CD14-positive monocyte (primary cell): ENCODE measurements at places on chromosomes 12 and 14.

DNA sequence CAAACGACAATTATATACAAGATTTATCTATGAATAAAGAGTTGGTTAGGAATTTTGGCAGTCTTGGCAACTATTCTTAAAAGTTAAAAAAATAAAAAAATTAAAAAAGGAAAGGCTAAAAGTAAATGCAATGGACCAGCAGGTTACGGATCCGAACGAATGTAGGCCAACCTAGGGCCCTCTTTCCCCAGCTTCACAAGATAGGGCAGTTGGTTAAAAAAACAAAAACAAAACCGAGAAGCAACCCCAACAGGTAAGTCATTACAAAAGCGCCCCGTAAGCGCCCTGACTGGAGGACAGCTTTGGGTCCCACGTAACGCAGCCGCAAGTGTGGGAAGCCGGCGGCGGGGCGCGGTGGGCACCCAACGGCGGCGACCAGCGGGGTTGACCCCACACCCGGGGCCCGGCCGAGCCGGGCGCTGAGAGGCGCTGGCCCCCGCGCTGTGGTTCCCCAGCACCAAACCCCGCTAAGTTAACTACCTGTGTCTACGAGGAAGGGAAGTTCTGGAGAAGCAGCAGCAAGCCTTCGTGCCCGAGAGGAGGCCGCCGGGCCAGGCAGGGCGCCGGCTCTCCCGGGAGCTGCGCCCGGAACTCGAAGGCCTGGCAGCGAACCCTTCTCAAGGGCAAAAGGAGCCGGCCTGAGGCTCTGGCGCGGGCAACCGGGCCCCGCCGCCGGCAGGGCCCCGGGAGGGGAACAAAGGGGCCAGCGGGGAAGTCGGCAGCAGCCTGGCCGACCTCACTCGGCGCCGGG is 882 bp downstream of the HECTD1 start:
- peak; percentile 30 for DNase-seq

DNA sequence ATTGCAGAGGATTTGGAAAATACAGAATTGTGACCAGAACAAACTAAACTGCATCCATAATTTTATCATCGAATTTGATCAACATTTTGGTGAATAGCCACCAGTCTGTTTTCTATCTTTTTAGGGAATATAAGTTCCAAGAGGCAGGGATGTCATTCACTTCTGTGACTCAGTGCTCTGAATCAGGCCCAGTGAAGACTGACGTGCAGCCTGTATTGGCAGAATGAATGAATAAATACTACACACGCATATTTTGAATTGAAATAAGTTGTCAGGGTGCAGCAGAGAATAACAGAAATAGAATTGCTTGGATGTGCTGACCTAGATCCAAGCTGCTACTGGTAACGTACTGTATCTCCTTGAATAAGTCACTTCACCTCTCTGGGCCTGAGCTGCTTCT is 1.3 kb upstream of the EMP1 start:
- no peak for DNase-seq

DNA sequence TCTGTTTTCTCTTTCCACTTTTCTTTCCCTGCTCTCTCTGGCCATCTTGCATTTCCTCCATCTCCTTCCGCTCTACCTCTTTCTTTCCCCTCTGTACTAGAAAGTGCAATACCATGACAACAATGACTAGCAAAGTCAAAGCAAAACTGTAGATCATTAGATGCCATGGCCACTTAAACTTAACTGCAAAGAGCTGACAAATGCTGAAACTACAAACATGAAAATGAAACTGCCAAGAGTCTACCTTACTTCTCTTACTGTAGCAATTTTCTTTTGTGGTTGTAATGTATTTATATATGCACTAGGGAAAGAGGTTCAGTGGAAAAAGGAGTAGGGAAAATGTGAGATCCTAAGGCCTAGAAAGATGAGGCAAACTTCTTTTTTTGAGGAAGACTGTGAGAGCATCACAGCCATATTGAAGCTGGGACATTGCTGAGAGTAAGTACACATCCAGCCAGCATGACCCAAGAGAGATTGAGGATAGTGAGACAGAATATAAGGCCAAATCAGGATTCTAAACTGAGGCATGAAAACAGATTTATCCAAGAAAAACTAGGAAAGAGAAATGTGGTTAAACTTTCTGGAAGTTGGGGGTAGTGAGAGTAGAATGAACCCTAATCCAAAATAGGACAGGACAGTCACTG is 276.6 kb upstream of the NAV3 start:
- no peak for DNase-seq

GRCh38 chr12:70317781-70318180 is 48.3 kb upstream of the KCNMB4 start:
- peak; percentile 67 for DNase-seq
